ENCODE measurements at places on chromosomes 16 and 17.

DNA sequence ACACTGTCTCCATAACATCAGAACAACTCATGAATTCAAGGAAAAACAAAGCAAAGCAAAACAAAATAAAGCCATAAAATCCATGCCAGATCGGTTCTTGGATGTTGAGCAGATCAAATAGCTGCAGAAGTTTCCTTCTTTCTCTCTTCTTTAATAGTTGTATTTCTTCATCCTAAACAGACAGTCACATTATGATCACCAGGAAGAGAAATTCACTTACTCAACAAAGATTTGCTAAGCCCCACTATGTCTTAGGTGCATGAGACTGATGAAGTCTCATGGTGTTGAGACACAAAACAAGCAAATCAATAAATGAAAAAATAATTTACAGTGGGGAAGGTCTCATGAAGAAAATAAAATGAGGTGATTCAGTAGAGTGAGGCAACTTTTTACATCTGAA lies 72.8 kb downstream of the WIPI1 start:
- DNase-seq, result no peak

DNA sequence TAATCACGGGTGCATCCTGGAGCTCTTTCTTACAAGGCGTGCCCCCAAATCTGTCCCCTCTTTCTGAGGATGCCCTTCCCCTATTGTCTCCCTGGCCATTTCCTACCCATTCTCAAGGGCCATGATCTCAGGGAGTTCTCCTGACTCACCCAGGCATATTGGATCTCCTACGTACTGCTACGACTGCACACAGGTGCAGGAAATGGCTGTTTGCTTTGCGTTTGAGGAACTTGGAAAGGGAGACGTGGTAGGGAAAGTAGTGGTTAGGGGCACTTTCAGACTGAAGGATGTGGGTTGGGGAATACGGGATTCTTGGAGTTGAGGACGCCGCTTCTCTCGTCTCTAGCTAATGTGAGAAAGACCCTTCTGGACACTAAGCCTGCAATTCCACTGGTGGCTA lies 18.7 kb upstream of the MEOX1 start:
- no peak for DNase-seq

DNA sequence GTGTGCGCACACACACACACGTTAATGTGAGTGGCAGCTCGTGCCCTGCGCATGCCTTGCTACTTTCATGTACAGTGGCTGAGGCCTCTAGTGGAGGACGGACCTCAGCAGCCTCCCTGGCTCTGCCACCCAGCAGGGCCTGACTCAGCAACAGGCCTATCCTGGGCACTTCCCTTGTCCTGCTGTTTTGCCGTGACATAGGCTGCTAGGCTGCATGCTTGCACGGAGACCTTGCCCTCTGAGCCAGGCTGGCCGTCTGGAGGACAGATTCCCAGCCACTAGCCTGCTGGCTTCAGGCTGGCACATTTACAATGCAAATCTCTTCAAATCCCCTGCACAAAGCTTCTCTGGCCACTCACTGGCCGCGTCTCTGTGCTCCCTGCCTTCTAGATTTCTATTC lies 9.5 kb downstream of the RNF213 start:
- no peak for DNase-seq

DNA sequence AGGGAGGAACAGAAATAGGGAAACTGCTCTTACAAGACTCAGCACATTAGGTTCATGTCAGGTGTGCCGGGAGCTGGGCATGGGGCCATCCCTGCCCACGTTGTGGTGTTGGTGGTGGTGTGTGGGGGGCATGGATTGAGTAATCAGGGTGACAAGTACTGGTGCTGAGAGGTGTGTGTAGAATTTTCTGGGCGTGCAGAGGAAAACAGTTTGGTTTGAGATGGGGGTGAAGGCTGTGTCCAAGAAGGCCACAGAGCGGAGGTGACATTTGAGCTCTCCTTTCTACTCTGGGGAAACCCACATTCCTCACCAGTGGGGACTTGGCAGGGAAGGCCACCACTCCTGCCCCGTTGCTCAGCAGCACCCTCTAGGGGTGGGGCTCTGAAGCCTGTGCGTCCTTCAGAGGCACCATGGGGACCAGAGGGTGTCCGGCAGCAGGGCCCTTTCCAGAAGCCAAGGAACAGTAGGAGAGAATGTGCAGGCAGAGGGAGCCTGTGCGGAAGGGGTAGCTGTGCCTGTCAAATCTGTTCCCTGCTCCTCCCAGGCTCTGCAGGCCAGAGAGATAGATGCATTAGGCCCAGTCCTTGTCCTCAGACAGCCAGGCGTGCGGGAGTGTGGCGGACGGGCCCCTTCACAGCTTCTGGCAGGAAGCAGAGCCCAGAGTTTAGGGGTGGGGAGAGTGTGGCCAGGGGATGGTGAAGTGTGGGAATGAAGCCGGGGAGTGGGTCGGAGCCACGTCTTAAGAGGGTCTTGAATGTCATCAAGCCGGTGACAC lies 48.7 kb upstream of the GSE1 start:
- DNase-seq, result peak; percentile 15

- DNase-seq, result no peak
Measured at GRCh38 chr17:36074365-36074764, 10.3 kb downstream of the CCL18 start.

DNA sequence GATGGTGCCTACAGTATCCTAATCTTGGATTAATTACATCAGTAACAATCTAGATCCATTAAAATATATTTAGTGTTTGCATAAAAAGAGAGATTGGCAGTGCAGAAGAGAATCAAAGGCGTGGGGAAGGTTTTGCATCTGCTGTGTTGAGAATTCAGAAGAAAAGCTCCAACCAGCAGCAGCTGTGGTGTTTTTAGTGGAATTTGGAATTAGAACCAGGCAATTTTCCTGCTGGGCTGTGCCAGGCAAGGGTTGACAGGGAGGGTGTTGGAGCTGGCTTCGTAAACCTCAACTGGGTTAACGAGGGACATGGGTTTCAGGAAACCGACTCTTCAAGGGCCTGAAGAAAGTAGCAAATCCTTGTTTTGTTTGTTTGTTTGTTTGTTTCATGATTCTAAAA lies 107.8 kb upstream of the WSCD1 start:
- DNase-seq, result no peak

DNA sequence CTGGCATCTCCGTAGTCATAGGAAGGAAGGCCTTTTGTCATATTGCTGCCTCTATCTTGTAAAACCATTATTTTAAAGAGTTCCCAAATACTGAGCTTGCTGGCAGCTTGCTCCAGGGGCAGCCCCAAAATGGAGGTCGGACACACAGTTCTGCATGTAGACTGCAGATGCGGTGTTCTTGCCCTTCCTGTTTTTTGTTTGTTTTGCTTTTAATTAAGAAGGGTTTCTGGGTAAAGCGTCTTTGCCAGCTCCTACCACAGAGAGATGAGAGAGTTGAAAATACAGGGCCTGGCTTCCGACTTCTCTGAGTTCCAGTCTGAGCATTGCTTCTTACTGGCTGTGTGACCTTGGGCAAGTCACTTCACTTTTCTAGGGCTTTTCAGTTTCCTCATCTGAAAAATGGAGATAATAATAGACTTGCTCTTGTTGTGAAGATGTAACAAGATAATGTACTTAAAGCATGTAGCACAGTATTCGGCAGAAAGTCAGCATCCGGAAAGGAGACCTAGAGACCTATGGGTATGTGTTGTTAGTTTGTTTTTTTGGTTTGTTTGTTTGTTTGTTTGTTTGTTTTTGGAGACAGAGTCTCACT lies 67.8 kb upstream of the GSE1 start:
- no peak for DNase-seq

GRCh38 chr16:46632778-46633733 lies 11.9 kb upstream of the SHCBP1 start:
- DNase-seq, result no peak

GRCh38 chr17:16911141-16911937 lies 60.6 kb downstream of the TNFRSF13B start:
- DNase-seq, result no peak
